ENCODE measurements at places on chromosomes 11 and 22.

- DNase-seq, result no peak
These were observed 65.5 kb downstream of the AAMDC start for GRCh38 chr11:77886401-77886800.

DNA sequence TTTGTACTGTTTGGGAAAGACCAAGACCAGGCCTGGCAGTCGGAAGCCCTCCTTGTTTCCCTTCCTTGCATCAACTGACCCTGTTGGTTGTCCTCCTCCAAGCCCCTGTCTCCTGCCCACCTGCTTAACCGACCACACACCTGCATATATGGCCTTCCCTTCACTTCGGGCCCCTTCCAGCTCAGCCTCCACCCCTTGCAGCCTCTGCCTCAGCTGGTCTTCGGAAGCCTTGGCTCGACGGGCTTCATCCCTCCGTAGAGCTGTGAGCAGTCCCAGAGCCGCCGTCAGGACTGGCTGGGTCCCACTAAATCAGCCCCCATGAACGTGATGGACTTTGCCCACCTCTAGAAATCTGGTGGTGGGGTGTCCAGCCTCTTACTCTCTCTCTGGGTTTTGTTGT lies 8.4 kb downstream of the NHERF4 start:
- DNase-seq, result no peak

GRCh38 chr11:4025248-4025966 lies 69.2 kb upstream of the RRM1 start:
- DNase-seq, result no peak

GRCh38 chr11:86294026-86294425 lies 8.0 kb upstream of the HIKESHI start:
- no peak for DNase-seq

GRCh38 chr11:72307439-72307838 lies 63.5 kb upstream of the PHOX2A start:
- DNase-seq, result no peak

DNA sequence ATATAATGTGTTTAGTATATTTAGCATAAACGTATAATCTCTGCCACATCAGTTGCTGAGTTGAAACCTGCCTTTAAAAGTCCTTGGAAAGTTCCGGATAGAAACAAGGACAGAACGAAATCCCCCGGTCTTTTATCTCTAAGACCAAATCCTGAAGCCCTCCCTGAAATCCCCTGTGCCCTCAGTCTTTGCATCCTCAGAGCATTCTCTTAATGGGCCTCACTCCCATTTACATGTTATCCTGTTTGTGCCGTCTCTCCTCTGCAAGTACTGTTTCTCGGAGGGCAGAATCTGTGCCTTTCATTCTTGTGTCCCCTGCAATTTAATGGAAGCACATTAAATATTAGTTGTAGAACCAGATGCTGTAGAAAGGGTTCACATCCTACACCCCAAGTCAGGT lies 56.0 kb downstream of the ZNRF3 start:
- DNase-seq, result no peak

DNA sequence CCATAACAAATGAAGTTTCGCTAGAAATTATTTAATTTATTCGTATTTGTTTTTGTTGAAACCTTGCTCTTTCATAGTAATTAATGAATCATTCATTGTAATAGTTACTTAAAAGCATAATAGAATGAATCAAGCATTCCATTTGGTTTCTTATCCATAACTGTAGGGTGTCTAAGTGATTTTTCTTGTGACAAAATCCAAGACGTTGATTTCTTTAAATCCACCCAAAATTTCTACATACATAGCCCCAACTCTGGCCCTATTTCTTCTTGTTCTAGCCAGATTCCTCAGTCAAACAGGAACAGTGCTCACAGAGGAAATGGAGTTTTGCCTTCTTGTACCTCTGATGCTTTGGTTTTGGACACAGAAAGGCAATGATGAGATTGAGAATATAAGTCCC lies 25.5 kb downstream of the UBASH3B start:
- no peak for DNase-seq

- DNase-seq, result no peak
These were observed 29.5 kb downstream of the TMEM123 start for GRCh38 chr11:102422817-102423712.

DNA sequence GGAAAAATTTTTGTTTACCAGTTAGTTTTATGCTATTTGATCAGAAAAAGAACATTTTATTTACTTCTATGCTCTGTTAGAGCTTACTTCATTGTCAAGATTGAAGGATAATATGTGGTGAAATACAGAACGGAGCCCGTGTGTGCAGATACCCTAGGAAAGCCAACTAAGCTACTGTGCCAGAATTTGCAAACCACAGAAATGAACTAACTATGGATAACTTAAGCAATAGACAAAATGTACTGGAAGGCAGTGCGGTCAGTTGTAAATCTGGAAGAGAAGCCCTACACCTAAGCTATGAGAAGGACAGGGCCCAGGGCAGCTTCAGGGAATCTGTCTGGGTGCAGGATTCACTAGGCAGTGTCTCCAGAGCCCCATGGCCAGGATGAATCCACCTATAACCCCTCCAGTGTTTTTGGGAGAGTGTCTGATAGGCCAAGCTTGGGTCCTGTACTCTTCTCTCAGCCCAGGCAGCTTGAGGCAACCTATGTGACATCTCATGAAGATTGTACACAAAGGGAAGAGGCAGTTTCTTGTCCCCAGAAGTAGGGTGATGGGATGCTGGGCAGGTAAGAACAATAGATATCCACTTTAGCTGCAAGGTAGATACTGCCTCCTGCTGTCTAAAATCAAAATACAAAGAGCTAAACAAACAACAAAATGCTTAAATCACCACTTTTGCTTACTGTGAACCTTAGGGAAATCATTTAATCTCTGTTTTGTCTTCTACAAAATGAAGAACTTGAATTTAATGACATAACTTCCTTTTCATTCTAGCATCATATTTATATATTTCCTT lies 12.1 kb downstream of the MMP7 start:
- DNase-seq, result no peak

- DNase-seq, result no peak
These were observed 48.0 kb downstream of the LRRC32 start for GRCh38 chr11:76622493-76623094.

GRCh38 chr11:79264284-79264683 lies 176.5 kb downstream of the TENM4 start:
- no peak for DNase-seq

GRCh38 chr11:79209540-79210266 lies 231.1 kb downstream of the TENM4 start:
- DNase-seq, result no peak

- no peak for DNase-seq
These were observed 32.2 kb upstream of the MYO18B start for GRCh38 chr22:25709758-25710157.

DNA sequence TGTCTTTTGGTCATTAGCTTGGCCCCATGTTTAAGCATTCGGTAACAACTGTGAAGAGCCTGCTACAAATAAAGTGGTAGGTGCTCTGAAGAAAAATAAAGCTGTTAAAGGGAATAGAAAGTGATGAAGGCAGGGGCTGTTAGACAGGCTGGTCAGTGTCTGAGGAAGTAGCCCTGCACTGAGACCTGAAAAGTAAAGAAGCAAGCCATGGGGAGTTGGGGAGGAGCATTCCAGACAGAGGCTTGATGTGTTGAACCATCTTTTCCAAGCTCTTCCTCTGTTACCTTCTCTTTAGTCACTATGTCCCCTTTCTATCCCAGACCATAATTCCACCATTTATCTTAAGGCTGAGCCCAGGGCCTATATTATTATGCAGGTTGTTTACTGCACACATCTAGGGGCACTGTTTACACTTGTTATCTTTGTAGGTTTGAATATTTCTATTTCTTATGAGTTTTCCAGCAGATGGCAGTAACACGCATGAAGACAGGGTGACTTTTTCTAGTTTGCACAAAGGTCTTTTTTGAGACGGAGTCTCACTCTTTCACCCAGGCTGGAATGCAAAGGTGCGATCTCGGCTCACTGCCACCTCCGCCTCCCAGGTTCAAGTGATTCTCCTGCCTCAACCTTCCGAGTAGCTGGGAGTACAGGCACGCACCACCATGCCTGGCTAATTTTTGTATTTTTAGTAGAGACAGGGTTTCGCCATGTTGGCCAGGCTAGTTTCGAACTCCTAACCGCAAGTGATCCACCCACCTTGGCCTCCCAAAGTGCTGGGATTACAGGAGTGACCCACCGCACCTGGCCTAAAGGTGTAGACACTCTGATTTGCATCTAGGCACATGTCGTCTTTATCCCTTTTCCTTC lies 23.0 kb downstream of the ZFTA start:
- no peak for DNase-seq

- no peak for DNase-seq
These were observed at the start of gene CEND1 for GRCh38 chr11:789943-790342. Gene CEND1 (minus strand): TSS chr11:790090. CDS start chr11:788576, 1,514 bp downstream.

GRCh38 chr11:117072517-117073461 lies 25.4 kb downstream of the SIK3 start:
- DNase-seq, result no peak

DNA sequence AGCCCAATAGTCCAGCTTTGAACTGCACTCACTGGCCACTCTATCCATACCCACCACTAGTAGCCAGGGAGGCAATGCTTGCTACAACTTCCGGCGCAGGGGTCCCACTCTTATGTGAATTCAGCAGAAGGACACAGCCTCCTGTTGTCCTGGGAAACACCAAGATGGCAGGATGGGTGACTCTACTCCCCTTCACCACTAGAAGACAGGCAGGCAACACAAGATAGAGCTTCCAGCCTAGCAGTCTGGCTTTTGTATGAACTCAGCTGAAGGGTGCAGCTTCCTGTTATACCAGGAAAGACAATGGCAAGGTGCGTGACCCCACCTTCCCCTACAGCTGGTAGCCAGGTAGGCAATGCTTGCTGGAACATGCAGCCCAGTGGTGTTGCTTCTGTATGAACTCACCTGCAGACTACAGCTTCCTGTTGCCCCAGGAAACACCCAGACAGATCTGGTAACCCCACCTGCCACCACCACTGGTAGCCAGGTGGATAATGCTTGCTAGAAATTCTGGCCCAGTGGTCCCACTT lies 205.2 kb upstream of the KIRREL3 start:
- DNase-seq, result no peak

DNA sequence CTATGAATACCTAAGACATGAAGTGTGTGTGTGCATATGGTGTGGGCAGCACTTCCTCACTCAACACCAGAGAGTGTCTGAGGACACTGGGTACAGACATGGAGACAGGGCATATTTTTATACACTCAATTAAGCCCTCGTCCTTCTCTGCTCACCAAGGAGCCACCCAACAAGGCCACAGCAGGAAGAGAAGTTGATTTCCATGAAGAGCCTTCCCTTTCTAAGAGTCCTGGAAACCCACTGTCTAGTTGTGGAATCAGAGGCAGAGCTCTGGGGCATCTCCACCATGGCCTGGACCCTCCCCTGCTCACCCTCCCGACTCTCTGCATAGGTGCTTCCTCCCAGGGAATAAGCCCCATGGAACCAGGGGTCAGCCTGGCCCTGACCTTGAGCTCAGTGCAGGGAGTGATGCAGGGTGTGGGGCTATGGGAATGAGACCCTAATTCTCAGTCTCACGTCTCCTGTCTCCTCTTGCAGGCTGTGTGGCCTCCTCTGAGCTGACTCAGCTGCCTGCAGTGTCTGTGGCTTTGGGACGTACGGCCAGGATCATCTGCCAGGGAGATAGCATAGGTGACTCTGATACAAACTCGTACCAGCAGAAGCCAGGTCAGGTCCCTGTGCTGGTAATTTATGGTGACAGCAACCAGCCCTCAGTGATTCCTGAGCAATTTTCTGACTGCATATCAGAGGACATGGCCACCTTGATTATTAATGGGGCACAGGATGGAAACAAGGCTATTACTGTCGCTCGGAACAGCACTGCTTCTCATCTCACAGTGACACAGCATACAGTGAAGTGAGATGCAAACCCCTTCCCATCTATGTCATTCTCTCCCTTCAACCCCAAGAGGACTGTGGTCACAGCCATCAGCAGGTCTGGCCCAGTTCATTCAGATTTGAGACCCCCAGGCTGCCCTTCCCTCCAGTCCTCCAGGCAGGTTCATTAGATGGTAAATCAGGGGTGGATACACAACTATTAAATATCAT lies 14.6 kb upstream of the IGLL5 start:
- no peak for DNase-seq

GRCh38 chr22:48083502-48083901 lies 1321.1 kb downstream of the TBC1D22A start:
- no peak for DNase-seq

- no peak for DNase-seq
These were observed 13.1 kb downstream of the IFT27 start for GRCh38 chr22:36762687-36763260.

- no peak for DNase-seq
These were observed 75.0 kb upstream of the FGF3 start for GRCh38 chr11:69894181-69894611.

GRCh38 chr22:25745341-25746011 lies 3.5 kb downstream of the MYO18B start:
- no peak for DNase-seq

DNA sequence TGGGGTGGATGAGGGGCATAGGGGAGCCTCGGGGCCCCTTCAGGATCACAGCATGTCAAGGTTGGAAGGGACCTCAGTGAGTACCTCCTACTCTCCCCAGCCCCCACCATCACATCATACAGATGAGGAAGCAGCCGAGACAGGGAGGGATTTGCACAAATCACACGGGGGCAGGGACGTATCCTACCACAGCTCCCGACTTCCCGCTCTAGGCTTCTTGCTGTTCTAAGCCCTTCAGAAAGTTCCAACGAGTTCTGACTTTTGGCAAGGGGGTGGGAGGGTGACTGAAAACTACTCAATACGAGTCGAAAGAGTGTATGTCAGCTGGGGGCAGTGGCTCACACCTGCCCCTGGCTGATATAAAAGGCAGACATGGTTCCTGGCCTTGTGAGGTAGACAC lies 4.7 kb upstream of the RAD9A start:
- no peak for DNase-seq

DNA sequence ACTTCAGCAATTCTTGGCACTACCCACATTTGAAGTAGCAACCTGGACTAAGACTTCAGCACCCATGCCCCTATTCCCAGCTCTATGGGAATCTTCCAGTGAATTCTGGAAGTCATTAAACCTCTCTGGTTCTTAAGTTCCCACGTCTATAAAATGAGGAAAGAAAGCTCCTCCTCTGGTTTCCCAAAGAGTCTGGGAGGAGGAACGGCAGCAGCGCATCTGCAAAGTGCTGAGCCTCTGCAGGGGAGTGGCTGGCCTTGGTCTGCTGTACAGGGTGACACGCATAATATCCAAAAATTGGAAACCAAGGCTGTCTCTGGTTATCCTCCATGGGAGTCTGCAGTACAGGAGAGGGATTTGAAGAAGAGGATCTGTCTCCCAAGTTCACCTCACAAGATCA lies 73.6 kb upstream of the TP53I11 start:
- DNase-seq, result no peak

GRCh38 chr22:45329530-45329936 lies 19.8 kb downstream of the FAM118A start:
- no peak for DNase-seq

DNA sequence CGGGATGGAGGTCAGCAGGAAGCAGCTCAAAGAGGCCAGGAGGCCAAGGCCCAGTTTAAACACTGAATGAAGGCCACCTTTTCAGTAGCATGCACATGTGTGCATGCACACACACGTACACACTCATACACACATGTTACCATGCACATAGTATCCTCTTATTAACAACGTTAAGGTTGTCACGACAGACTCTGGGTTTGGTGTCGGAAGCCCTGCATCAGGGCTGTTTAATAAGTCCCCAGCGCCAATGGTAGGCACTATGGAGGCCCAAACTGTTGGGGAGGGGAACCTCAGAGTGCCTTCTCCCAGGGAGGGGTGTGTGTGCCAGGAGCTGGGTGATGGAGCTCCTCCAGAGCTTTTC lies 39.5 kb upstream of the ADA2 start:
- DNase-seq, result no peak

GRCh38 chr11:133902506-133902905 lies 54.3 kb downstream of the IGSF9B start:
- no peak for DNase-seq
